Cardiac muscle cell (in vitro differentiated cells and primary cell): ENCODE measurements at places on chromosomes 6 and 20. TPM values are rescaled to one million over a fixed set of nuclear protein-coding genes. Genes with fewer than 3 reads are reported as not detected.

- no peak for DNase-seq
These were observed 20.4 kb downstream of the IL20RA start for GRCh38 chr6:137024237-137024990.

DNA sequence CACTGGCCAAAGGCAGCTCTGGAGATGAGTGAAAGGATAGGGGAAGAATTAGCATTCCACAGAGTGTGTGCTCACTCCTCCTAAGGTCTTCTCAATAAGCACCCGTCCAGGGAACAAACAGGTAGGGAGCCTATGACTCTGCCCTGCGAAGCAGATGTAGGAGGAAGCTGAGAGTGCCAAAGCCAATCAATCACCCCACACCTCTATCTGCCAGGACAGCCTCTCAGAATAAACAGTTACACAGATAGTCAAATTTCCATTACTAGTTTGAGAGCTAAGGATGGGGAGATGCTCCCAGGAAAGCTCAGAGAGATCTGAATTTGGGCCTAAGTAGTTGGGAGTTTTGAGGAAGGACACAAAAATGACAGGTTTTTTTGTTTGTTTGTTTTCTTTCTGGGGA lies 40.5 kb upstream of the SLA2 start:
- DNase-seq, result no peak

DNA sequence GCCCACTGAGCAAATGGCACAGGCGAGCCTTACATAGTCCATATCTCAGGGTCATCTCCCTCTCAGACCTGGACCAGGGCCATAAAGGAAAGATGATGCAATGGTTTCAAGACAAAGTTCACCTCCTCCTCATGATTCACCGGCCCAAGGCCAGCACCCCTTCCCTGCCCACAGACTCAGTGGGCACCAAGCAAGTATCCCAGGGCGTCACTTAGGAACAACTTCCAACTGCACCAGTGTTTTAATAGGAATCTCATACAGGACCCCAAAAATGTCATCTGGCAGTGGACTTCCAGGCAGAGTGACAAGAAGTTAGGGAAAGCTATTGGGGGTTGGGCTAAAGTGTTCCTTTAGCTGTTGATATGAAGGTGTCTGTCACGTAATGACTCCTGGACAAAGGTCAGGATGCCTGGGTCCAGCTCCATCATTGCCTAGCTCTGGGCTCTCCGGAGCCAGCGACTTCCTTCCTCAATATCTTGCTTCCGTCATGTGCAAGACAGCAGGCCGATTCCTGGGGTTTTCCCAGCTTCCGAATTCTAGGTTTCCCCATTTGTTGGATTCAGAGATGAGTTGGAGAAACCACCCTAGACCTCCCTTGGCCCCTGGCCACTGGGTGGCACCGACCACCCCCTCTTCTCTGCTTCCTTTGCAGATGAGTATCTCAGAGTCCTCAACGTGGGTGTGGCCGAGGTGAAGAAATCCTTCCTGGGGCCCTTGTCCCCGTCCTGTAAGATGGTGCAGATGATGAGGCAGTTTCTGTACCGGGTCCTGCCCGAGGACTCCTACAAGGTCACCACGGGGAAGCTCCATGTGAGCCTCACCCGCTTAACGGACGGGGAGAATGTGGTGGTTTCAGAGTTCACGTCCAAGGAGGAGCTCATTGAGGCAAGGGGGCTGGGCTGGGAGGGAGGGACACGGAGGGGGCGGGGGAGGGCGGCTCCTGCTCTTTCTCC lies 21.1 kb downstream of the PNPLA1 start:
- DNase-seq, result peak; percentile 58

DNA sequence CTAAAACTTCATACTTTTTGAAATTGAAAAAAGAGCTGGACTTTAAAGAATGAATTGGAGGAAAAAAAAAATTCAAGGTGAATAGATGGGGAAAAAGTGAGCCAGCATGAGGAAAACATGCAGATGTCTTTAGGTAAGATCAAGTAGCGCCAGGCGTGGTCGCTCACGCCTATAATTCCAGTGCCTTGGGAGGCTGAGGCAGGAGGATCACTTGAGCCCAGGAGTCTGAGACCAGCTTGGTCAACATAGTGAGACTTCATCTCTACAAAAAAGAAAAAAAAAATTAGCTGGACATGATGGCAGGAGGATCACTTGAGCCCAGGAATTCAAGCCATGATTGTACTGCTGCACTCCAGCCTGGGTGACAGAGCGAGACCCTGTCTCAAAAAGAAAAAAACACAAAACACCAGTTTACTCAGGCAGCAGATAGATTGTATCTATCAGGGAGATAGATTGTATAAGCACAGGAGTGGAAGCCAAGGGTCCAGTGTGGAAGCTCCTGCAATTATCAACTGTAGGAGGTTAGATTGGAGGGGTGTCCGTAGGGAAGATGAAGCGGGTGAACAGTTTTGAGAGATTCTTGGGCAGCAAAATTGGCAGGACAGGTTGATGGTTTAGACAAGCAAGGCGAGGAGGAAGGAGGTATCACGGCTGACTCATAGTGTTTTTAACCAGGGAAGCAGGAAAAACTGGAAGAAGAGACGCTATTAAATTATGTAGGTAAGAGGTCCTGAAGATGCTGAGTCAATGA lies 97.6 kb upstream of the ZNF217 start:
- DNase-seq, result no peak

HLA-DRA gene
- total RNA-seq, result not detected in 2 replicates

LAMA4 gene
- 155 and 304 TPM in 2 replicates for total RNA-seq

SLC22A2 gene
- total RNA-seq, result 0.18 TPM in 1 of 2 replicates, not detected in the other

DNA sequence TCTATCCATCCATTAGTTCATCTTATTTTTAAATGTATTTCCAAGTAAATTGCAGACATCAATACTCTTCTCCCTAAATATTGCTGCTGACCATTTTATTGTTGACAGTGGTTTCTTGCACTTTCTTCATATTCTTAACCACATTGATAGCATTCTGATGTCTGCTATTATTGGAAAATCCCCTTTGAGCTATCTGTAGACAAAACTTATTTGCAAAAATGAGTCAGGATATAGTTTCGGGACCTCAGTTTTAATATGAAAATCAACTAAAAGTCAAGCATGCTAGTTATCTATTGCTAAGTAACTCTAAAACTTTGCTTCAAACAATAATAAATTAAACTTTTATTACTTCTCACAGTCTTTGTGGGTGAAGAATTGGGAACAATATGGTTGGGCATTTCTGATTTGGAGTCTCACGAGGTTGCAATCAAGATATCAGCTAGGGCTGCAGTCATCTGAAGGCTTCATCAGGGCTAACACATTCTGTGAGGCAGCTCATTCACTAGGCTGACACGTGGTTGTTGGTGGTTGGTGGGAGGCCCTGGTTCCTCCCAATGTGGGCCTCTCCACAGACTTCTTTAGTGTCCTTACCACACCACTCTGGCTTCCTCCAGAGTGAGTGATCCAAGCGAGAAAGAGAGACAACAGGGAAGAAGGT lies 32.7 kb downstream of the CD109 start:
- DNase-seq, result no peak

DNA sequence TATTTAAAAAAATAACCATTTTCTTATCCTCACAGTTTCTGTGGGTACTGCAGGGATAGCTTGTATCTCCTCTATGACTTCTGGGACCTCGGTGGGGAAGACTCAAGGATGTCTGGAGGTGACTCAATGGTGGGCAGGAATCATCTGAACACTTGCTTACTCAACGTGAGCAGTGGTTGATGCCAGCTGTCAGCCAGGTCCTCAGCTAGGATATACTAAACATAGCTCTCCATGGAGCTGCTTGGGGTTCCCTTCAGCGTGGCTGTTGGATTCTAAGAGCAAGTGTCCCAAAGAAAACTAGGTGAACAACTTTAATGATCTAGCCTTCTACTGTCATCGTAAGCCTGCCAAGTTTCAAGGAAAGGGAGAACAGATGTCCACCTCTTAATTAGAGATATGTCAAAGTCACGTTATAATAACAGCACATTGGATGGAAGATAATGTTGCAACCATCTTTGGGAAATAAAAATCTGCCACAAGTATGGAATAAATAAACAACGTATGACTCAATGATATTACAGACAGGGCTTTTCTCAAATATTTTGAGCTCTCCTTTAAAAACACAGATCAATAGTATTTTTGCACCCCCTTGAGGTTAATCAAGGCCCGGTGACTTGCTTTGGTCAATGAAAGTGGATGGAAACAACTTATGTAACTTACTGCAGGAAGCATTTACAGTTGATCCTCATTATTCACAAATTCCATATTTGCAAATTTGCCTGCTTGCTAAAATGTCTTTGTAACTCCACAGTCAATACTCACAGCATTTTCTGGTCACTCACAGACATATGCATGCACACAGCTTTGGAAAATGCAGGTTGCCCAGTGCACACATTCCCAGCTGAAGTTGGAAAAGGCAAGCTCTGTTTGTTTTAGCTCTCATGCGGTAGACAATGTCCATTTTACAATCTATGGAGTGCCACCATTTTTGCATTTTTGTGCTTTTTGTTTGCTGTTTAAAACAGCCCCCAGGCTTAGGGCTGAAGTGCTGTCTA lies 6.6 kb upstream of the HEBP2 start:
- DNase-seq, result no peak

DNA sequence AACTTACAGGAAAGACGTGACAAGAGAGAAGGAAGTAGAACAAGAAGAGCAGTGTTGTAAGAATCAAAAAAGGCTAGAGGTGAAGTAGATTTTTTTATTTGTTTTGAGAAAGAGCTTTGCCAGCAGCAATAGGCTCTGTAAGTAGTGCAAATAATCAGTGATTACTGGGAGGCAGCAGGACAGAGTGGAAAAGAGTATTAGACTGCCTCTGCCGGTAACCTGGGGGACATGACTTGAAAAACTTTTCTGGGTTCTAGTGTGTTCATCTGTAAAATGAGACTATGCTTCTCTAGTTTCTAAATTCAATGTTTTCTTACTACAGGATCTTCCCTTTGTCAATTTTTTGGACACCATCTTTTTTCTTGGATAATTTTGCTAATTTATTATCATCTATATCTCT lies 5.8 kb upstream of the IRAK1BP1 start:
- no peak for DNase-seq

DNA sequence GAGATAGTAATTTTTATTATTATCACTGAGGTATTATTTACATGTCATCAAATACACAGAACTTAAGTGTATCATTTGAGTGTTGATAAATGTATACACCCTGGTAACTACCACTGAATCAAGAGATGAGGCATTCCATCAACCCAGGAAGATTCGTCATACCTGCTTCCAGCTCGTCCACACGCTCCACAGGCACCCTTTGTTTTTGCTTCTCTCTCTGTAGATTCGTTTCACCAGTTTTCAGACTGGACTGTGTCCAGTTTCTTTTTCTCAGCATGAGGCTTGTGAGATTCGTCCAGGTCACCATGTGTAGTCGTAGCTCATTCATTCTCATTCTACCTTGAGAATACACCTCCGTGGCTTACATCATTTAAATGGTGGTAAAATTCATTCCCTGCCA lies 64.5 kb downstream of the BFSP1 start:
- DNase-seq, result no peak

- DNase-seq, result no peak
These were observed 1.4 kb downstream of the PHACTR3 start for GRCh38 chr20:59605601-59606364.

GRCh38 chr6:121260651-121261102 lies 73.6 kb downstream of the TBC1D32 start:
- DNase-seq, result peak; percentile 93

DNA sequence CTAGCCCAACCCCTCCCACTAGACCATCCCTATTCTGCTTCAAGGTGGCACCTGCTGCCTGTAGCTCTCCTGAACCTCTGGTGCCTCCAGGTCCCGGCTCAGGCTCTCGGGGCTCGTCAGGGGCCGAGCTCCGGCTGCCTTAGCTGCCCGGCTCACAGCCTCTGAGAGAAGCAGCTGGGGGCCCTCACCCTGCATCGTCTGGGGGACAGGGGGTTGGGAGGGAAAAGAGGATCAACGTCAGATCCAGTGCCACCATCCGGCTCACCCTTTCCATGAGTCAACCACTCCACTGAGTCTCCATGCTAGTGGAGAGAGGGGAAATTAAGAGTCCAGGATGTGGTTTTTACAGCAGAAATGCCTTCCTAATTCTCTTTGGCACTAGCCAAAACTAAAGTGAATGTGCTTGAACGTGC lies 13.0 kb downstream of the BAG6 start:
- DNase-seq, result peak; percentile 50

DNA sequence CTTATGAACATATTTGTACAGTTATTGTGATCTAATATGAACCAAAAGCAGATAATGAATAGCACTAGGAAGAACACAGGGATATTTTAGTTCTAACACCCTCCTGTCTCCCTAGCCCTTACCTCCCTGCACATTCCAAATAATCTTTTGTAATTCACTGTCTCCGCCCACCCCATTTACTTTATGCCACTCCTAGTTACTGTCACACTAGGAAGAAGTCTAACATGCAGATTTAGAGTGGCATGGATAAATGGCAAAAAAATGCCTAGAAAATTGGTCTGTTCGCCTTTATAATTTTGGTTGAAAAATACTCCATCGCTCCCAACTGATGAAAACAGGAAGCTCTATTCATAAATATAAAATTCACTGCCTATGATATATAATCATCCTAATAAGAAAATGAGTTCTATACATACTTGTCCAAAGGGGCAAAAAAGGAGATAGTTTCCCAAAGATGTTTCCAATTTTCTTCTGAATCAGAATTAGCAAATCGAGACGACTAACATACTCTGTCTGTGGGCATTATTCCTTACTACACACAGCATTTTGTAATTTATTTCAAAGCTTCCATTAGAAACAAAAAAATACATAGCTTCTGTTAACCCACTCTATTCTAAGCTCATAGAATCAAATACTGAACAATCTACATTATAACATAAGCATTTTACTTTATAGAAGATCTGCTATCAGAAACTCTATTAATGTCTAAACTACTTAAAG lies 1.3 kb upstream of the RUNX2 start:
- DNase-seq, result no peak

NKAIN4 gene
- total RNA-seq, result 1.1 TPM in 1 of 2 replicates, not detected in the other

DNA sequence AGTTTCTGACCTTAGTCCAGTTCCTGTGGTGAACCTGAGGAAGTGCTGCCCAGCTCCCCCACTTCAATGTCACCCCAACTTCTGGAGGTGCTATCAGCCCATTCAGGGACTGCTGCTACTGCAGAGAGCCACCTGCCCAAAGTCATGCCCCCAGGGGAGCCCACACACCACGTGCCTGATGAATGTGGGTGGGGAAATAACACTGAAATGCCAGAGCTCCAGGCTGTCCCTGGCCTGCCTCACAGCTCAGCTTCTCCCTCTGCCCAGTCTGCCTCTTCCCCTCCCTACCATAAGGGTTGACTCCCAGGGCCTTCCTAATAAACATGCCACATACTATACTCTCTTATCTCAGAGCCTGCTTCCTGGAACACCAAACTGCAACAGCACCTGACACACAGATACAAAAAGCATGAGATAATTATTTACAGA lies 276.4 kb upstream of the MOCS1 start:
- DNase-seq, result no peak
